ENCODE measurements at places on chromosomes 3 and 15.

DNA sequence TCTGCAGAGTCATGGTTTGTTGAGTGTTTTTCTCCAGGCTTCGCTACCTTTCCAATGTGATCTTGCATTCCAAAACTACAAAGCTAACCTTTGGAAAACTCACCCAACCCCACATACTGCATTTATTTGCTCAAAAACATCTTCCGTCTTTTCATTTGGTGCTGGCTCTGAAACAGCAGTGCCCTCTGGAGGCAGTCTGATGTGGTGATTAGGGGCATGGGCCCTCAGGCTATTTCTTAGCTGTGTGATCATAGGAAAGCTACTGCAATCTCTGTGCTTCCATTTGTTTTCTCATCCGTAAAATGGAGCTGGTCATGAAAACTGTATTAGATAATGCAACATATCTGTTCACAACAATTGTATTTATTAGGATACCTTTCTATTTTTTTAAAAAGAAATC is 47.0 kb downstream of the MTHFS start:
- DNase-seq: no peak

DNA sequence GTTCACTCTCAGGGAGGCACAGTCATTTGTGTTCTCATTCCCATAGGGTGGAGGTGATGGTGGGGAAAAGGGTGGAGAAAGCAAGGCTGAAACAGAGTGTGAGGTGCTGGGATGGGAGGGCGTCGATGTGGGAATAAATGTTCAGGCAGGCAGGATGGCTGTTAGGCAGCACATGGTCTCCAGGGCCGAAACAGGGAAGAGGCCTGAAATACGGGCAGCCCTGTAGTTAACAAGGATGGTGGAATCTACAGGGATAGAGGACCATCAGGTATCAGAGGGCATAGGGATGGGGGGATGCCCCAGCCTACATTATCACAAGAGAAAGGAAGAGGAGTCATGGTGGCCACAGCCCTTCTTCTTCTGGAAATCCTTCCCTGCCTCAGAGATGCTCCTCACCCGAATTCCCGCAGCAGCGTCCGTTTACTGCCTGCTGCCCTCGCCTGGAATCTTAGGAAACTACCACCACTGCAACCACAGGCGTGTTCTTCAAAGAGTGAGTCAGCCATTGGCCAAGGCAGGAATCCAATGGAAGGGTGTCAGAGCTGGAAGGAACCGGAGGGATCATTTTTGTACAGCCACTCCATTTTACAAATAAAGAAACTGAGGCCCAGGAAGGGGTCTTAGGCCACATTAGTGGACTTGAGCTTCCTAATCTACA is 49.7 kb upstream of the POMGNT2 start:
- DNase-seq: no peak

DNA sequence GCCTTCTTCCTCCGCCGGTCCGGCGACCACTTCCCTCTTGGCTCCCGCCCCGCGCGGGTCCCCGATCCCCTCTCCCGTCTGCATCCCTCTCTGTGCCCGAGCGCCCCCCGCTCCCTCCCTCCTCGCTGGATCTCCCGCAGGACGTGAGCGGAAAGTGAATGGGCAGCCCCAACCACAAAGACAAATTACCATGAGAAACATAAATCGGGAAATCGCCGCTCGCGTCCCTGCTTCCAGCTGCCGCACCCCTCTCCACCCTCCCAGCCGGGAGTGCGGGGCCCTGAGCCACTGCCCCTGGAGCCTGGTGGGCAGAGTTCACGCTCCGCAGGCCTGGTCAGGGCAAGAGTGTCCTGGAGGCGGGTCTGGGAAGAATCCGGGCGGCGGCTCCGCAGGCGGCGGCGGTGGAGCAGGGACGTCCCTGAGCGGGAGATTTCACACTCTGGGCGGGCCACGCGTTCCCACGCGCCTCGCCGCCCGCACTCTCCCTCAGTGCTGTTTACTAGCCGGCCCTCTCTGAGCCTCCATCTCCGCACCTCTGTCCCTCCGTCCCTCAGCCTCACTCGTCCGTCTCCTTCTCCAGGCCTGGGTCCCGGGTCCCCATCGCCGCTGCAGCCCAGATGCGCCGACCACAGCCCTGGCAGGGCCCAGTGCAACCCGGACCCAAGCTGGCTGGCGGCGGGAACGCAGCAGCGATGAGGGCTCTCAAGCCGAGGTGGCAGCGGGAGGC is 835 bp downstream of the SEMA5B start:
- no peak for DNase-seq

DNA sequence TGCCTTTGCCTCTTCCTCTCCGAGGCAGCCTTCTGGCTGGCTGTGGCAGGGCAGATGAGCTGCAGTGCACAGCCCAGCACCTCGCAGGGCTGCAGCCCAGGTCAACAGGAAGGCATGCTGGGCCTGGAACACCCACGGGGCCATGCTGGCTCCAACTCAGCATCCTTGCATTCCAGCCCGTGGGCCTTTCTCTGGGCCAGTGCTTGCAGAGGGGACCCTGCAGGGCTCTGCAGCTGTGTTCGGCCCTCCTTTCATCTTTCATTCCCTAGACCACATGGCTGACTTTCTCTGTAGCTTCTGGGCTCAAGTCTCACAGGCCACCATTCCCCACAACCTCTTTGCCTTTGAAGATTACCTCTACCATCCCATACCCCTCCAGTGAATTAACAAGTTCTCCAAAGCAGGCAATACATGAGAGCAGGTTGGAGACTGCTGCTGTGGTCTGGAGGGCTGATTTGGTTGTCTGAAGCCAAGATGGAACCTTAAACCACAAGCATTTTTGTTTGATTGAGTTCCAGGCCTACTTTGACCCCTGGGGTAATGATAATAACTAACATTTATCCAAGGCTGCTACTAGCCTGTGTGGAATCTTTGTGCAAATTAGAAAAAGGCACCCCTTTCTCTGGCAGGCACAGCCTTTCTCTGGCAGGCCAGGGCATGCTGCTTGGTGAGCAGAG is 5.9 kb downstream of the FAM131A start:
- no peak for DNase-seq

DNA sequence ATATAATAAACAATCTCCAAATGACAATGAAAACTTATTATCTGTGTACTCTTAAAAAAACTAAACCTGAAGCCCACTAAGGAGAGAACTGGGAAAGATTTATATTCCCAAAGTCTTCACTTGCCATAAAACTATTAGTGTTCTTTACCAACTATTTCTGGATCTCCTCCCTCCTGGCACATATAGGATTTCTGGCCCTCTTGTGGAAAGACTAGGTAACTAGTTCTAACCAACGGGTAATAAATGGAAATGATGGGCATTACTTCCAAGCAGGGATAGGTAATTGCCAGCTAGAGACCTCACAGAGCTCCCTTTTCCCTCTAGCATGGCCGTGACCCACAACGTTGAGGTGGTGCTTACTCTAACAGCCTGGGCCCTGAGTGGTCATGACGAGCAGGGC is 110.1 kb downstream of the DNAH12 start:
- DNase-seq: no peak

GRCh38 chr3:36298188-36298587 is 82.1 kb upstream of the STAC start:
- DNase-seq: no peak

DNA sequence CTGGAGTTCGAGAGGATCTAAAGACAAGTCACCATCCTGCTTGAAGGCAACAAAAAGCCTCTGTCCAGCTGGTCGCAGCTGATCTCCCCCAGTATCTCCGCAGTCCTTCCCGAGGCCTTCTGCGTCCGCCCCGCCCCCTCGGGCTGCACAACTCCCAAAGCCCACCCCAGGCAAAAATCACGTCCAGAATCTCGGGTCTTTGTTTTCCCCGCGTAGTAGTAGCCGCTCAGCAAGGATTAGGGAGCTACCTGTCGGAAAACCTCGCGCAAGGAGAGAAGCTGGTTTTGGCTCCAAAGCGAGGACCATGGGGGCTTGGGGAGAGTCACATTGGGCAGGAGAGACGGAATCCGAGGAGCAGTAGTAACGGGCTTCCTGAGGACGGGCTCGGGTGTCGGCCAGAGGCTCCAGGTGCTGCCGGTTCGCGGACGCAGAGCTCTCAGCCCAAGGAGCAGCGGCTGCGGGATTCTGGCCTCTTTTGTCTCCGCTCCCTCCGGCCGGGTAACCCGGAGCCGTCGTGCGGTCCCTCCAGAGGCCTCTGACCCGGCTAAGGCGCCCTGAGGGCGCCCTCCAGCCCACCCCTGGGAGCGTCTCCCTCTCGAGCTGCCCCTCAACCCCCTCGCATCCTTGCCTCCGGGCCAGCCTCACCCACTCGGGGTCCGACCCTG is 401 bp downstream of the ZSCAN29 start:
- DNase-seq: no peak

DNA sequence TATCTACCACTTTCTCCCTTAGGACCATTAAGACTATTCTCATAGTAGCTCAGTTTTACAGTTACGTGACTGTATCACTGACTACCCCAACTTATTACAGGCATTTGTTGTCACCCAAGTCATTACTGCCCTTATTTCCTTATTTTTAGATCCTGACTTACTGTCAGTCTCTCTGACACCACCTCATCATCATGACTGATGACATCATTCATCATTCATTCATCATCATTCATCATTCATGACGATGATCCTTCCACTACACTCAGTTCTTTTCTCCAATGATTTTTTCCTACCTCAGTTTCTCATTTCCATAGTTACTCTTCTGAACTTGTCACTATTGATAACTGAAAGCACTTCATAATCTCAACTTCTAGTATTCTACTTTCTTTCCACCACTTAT is 83.8 kb downstream of the ADAM10 start:
- no peak for DNase-seq

- DNase-seq: no peak
Observed at GRCh38 chr3:105842943-105843342, 25.9 kb downstream of the CBLB start.

GRCh38 chr3:166405465-166405864 is 568.2 kb upstream of the BCHE start:
- no peak for DNase-seq

- DNase-seq: no peak
Observed at GRCh38 chr3:27610800-27611525, 111.2 kb downstream of the EOMES start.

DNA sequence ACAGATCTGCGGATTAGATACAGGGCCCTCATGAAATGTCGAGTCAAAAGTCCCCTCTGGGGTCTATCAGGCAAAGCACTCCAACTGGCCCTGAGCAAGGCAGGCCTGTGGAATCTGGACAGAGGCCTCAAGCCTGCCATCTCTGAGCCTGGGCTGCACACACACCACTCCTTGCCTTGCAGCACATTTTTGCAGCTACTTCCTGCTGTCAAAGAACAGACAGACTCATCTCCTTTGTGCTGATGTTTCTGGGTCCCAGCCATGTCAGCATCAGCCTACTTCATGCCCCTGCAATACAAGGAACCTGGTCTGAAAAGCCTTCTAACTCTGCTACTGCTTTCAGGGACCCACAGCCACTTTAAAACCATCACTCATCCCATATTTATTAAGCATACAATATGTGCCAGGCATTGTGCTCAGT is 60.6 kb upstream of the IL12A start:
- DNase-seq: no peak

Data from stimulated activated CD8-positive, alpha-beta memory T cell treated with anti-CD3 and anti-CD28 coated beads, Interleukin-12 subunit alpha, Interleukin-12 subunit beta, amount 100 ng/mL, for 1 hour (primary cell).